Central memory CD4-positive, alpha-beta T cell (primary cell): ENCODE measurements at places on chromosomes 6 and 20.
A peak's percentile ranks its signal among the peaks of the same experiment; 100 is the strongest.

- DNase-seq, result no peak
Measured at GRCh38 chr20:44624743-44625271, 26.7 kb downstream of the ADA start.

GRCh38 chr6:170450916-170451761, 102.0 kb downstream of the PSMB1 start:
- no peak for DNase-seq

- DNase-seq, result peak; percentile 66
Measured at GRCh38 chr20:327186-328026, 2.1 kb downstream of the SOX12 start.

GRCh38 chr6:82902290-82902689, 163.4 kb downstream of the UBE3D start:
- no peak for DNase-seq

DNA sequence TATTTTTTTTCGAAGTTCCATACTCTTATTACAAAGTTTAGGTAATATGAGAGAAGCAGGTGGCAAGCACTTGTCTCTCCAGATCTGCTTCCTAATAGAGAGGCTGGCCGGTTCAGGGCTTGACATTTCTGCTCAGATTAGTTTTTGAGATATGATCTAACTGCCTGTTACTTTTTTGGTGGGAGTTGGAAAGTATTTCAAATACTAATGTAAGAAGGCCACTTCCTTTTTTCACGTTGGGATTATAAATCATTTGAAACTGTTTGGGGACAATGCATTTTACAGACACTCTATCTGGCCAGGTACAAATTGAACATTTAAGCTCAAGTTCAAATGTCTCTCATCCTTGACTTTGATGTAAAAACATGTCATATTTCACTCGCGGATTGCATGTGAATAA, 222.1 kb upstream of the SULF2 start:
- DNase-seq, result no peak

DNA sequence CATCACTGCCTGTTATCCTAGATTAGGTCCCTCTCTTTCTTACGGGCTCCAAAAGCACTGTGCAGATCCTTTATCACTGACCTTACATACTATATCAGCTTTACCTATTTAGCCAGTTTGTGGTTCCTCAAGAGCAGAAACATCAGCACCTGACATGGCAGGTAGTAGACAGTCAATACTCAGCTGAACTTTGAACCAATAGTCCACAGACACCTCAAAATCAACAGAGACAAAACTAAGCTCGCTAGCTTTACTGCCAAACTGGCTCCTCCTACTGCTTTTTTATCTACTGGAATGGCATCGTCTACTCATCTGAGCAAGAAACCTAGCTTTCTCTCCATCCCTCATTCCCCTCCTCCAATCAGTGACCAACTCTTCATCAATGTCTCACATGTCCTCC, 5.6 kb downstream of the IL17A start:
- no peak for DNase-seq

GRCh38 chr20:32564921-32565734, 20.0 kb downstream of the NOL4L start:
- no peak for DNase-seq

- no peak for DNase-seq
Measured at GRCh38 chr6:42276034-42276890, 58.6 kb upstream of the MRPS10 start.

- DNase-seq, result no peak
Measured at GRCh38 chr6:149978610-149979009, 14.9 kb downstream of the ULBP1 start.

DNA sequence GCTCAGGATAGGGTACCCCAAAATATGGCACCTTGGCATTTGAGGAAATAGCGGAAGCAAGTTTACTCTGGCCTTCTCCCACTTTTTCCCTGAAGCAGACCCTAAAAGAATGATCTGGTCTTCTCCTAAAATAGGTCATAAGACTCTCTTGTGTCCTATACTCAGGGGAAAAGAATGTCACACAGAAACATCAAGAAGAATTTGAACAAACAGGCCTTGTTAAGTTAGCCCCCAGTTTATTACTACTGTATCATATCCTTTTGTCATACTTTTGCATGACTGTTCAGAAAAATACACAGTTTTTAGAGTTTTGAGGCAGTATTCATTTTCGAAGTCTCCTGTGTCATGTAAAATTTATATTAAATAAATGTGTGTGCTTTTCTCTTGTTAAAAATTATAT, 12.5 kb downstream of the TAAR2 start:
- no peak for DNase-seq

GRCh38 chr6:112579601-112580000, 232.5 kb downstream of the RFPL4B start:
- DNase-seq, result no peak

DNA sequence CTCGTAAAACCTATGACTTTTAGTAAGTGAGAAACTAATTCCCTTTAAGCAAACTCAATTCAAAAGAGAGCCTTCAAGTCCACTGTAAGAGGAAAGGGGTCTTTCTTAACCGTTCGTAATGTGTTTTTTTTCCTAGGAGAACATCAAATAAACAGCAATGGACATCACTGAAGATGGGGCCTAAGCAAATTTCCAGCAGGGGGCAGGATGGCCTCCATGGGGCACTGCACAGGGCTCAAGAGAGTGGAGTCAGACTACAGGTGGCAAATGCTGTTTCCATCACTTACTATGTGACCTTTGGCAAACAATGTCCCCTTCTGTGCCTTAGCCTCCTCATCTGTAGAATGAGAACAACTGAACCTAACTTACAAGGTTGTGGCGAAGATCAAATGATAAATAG, 88.7 kb downstream of the ARHGAP18 start:
- no peak for DNase-seq

DNA sequence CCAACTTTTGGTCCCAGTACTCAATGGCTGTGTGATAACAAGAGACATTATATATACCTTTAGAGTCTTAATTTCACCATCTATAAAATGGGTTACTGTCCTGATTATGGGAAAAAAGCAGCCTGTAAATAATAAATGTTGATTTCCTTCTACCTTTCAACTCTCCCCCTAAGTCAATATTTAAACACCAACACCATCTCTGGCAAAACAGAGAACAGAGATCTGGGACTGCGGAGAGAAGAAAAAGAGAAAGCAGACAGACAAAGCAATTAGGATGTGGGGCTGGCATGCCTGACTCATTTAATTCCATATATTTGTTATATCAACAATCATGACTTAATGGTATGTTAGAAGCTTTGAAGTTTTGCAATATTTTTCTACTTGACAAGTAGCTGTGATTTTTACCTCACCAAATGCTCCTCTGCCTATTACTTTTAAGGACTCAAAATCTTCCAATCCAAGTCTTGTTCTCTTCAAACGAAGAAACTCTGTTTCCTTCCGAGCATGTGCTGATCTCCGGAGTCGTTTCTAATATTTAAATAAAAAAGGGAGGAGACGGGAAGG, 23.3 kb downstream of the STK38 start:
- DNase-seq, result no peak

GRCh38 chr20:11205769-11206362, 532.1 kb upstream of the JAG1 start:
- no peak for DNase-seq

DNA sequence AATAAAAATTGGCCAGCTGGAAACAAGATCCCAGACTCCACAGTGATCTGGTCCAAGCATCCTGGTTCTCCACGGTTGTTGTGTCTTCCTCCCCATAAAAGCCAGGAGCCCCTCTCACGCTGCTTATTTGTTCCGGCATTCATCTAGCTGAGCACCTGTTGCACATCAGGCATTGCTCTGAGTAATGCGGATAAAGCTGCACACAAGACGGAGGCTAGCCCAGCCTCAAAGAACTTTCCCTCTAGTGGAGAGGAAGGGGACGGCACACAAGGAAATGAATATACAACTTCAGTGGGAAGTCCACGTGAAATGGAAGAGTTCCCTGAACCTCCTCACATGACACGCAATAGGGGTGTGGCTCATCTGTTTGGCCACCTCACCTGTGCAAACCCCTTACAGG, 30.3 kb upstream of the NXT1 start:
- no peak for DNase-seq

- no peak for DNase-seq
Measured at GRCh38 chr20:13221313-13221672, 219 bp downstream of the ISM1 start.

- no peak for DNase-seq
Measured at GRCh38 chr20:13777171-13777601, 7.5 kb downstream of the ESF1 start.

- no peak for DNase-seq
Measured at GRCh38 chr6:137361701-137362100, 132.5 kb downstream of the OLIG3 start.

GRCh38 chr6:88650029-88650619, 313.3 kb downstream of the RNGTT start:
- no peak for DNase-seq

- DNase-seq, result no peak
Measured at GRCh38 chr6:111658462-111659154, 52.9 kb upstream of the TRAF3IP2 start.

- no peak for DNase-seq
Measured at GRCh38 chr6:17269840-17270239, 11.3 kb upstream of the RBM24 start.

- no peak for DNase-seq
Measured at GRCh38 chr20:2624190-2624589, 28.2 kb upstream of the NOP56 start.

GRCh38 chr6:149901444-149902140, 3.7 kb upstream of the RAET1E start:
- no peak for DNase-seq

DNA sequence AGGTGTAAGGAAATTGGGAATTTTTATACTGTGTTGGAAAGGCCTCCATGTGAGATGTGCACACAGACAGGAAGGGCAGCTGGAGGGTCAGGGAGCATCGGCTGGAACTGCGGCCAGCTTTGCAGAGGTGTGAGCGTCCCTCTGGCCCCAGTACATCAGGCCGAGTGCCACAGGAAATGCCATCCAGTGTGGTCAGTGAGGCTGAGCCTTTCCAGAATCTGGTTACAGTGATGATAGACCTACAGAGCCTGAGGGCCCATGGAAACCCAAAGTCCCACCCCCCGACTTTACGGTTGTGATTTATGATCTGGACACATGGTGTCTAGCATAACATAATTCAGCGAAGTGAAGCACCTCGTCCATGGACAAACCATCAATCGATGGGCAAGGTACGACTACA, 137.3 kb upstream of the PDE10A start:
- DNase-seq, result no peak
